Daoy (cell line): ENCODE measurements at places on chromosomes 5 and 9. TPM values are rescaled to one million over a fixed set of nuclear protein-coding genes. Genes with fewer than 3 reads are reported as not detected.
A peak's percentile ranks its signal among the peaks of the same experiment; 100 is the strongest.

ZFAND5 gene
- 113 and 114 TPM in 2 replicates for total RNA-seq

DNA sequence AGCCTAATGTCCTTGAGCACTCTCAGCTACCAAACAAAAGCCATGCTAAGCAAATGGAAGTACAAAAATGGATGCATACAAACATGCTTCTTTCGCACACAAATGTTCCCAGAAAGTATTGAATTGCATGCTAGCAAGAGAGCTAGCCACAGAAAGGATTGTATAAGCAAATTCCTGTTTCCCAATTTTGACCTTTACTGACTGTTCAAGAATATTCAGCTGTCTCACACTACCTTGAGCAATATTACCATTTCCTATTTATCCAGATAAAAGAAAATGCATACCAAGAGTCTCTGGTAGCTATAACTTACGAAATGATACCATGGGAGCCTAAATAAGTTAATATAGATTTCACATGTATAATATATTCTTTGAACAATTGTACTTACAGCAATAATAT is 264.6 kb downstream of the TMEM167A start:
- DNase-seq = no peak

DNA sequence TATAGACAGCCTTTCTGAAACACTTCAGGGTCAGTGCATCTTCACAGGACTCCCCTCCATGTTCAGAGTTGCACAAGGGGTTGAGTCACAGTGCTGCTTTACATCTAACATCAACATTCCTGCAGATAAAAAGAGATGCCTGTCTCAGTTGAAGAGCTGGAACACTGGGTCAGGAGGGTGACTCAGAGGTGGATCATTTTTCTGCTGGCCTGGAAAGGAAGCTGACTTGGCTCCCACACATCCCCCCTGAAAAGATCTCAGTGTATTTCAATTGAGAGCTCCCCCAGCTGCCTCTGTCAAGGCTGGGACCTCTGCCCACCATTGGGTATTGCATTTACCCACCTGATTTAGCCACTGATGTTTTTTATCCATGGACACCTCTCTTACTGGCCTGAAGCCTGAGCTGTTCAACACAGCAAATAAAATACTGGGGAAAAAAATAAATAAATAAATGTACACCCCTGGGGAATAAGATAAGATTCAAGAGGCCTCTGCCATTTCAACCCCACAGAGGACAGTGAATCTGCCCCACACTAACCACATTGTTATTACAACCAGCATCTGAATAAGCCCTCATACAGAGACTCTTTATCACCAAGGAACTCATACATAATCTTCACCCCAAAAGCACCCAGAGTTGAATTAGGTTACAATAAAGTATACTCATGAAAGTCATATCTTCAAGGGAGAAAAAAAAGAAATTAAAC is 716.4 kb downstream of the SEMA5A start:
- peak; percentile 94 for DNase-seq

DNA sequence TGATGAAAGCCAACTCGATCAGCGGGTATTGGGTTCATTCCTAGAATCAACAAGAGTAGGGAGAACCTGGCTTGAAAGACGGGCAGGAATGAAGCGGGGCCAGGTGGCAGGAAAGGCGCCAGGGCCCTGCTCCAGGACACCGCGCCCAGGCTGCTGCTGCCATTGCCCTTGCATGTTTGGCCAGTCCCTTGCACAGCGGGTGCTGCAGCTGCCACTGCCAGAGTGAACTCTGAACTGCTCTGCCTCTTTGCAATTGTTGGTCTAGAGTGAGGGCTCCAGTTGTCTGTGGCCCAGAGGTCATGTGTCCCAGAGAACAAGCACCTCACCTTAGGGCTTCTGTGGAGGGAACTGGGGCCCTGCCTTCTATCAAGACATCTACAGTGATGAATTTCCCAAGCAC is 24.0 kb upstream of the CARTPT start:
- no peak for DNase-seq

- DNase-seq = peak; percentile 47
Observed at GRCh38 chr5:110751902-110752762, 13.3 kb downstream of the SLC25A46 start.

GADD45G gene
- total RNA-seq = 9.3 and 22.6 TPM in 2 replicates

F2R gene
- total RNA-seq = 27.1 and 28.4 TPM in 2 replicates

DNA sequence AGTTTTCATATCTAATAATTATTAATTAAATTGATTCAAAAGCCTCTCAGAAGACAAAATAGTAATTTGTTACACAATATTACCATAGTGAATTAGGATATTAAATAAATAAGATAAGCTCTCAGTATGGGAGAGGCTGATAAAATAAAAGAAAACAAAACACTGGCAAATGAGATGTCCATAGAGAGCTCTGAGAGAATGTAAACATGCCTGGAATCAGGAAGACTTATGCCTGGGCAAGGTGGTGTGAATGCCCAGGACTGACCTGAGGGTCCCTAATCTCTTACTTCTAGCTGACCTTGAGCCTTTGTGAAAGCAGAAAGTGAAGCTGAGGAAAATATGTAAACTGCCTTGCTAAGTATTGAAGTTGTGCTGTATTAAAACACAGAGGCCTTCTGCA is 616.5 kb downstream of the PTPRD start:
- DNase-seq = no peak

DNA sequence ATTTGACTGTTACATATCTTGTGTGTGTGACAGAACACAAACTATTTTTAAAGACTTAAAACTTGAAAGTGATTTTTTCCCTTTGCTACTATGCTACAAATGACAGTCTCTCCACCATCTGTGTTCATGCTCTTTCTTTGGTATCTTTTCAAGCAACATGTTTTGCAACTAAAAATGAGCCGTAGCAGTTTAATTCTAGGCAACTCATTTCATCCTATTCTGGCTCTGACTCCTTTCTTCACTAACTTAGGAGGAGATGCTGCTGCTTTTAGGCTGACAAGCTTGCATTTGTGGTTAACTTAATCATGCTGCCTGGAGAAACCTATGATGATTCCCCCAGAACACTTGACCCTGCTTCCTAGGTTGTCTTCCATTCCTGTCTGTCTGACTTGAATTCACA is 100.6 kb downstream of the HACD4 start:
- DNase-seq = no peak

DNA sequence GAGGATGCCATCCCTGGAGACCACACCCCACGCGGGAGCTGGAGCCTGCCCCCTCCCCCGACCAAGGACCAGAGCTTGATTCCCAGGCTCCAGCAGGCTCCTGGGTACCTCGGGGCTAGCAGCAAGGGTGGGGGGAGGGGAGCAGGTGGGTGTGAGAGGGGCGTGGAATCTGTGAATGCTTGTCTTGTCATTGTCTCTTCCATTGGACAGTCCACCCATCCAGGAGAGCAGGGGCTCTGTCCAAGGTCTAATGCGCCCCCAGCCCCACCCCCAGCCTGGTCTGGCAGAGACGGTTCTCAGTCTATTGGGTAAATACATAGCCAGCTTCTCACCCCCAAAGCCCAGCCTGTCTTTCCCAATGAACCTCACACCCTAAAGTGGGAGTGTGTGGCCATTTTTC is 22.8 kb downstream of the URM1 start:
- DNase-seq = no peak

SARDH gene
- total RNA-seq = 0.45 and 1.2 TPM in 2 replicates

- no peak for DNase-seq
Observed at GRCh38 chr5:56853698-56854097, 38.3 kb downstream of the MAP3K1 start.

GRCh38 chr5:150538007-150538917 is 30.3 kb downstream of the NDST1 start:
- DNase-seq = peak; percentile 34

DNA sequence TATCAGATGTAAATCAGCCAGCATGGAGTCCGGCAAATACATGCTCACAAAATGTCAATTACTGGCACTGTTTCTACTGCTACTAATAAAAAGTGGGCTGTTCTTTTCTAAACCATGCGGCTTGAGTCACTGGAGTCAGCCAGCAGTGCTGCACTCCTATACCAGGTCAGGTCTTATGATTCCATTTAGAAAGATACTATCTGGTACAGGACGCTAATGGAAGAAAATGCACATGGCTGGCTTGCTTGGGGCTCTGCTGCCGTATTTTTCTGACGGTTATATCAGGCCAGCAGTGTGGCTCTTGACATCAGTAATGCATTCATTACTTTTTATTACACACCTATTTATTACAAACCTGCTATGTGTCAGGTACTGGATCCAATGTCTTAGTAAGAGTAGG is 74.3 kb downstream of the NDFIP1 start:
- no peak for DNase-seq

WNK2 gene
- 1.4 and 2.8 TPM in 2 replicates for total RNA-seq
